NCI-H524 (cell line): ENCODE measurements at places on chromosomes 12 and 14.

DNA sequence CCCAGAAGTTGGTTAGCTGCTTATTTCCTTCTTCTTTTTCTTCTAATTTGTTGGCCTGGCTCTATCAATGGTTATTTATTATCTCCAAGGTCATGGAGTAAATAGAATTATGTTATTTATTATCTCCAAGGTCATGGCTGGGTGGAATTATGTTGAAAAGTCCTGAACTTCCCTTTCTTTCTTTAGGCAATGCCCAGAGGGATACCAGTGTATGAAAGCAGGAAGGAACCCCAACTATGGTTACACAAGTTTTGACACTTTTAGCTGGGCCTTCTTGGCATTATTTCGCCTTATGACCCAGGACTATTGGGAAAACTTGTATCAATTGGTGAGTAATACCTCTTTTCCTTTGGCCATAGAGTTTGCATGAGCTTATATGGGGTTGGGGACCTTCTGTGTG is 111.6 kb downstream of the SCN8A start:
- no peak for DNase-seq

- DNase-seq, result peak; percentile 96
These were observed 494.8 kb downstream of the NELL2 start for GRCh38 chr12:44381341-44381740.

- no peak for DNase-seq
These were observed 318.8 kb downstream of the PRKD1 start for GRCh38 chr14:29608861-29609260.

DNA sequence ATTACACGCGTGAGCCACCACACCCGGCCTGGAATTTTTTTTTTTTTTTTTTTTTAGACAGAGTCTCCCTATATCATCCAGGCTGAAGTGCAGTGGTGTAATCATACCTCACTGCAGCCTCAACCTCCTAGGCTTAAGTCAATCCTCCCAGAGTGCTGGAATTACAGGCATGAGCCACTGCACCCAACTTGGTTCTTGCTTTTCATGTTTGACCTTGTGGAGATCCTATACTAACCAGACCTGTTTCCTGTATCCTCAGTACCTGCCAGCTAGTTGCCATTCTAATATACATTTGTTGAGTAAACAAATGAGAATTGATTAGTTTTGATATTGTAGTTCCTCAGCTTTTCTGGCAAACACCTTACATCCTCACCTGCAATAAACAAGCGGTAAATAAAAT is 3.2 kb upstream of the VSIG10 start:
- DNase-seq, result no peak

- DNase-seq, result no peak
These were observed 124.3 kb downstream of the FOXN3 start for GRCh38 chr14:89292579-89293313.
